ENCODE measurements at places on chromosomes 1 and 21. TPM values are rescaled to one million over a fixed set of nuclear protein-coding genes. Genes with fewer than 3 reads are reported as not detected.

The EFHD2 gene
- 252 TPM for total RNA-seq

The FLG2 gene
- total RNA-seq, result not detected

The LCE1F gene
- not detected for total RNA-seq

The RSPH1 gene
- not detected for total RNA-seq

The OR10K1 gene
- total RNA-seq, result not detected

The SPATA46 gene
- not detected for total RNA-seq

The XKR8 gene
- 12.5 TPM for total RNA-seq

The CLCA4 gene
- not detected for total RNA-seq

The CACNA1E gene
- total RNA-seq, result not detected

The OR2C3 gene
- total RNA-seq, result not detected

Data from mammary microvascular endothelial cell (primary cell).